ENCODE measurements at places on chromosomes 4 and X.

DNA sequence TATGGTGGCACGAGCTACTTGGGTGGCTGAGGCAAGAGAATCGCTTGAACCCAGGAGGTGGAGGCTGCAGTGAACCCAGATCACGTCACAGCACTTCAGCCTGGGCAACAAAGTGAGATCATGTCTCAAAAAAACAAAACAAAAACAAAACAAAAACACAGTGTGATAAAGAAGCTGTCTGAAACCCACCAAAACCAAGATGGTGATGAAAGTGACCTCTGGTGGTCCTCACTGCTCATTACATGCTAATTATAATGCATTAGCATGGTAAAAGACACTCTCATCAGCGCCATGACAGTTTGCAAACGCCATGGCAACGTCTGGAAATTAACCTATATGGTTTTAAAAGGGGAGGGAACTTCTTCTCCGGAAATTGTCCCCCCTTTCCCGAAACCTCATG lies 29.4 kb upstream of the OPHN1 start:
- no peak for DNase-seq

GRCh38 chrX:21723814-21724213 lies 34.1 kb downstream of the SMPX start:
- no peak for DNase-seq

- no peak for DNase-seq
Observed at GRCh38 chr4:77488882-77489281, 116.7 kb upstream of the CXCL13 start.

GRCh38 chr4:8030121-8030781 lies 90.6 kb upstream of the AFAP1 start:
- DNase-seq = peak; percentile 35

DNA sequence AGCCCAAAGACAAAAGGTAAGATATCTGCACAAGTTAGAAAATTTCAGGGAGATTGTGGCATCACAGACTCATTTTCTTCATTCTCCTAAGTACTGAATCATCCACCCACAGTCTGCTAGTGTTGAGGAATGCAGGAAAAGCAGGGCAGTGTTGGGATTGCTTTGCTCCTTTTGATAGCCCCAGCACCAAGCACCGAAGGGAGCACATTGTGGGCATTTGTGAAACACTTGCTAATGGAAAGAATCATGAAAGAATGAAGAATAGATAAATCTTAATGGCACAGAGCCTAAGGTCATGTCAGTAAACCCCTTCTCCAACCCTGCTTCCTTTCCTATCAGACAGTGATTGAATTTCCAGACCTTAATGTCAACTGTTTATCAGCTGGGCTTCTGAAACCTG lies 103.1 kb upstream of the GPRIN3 start:
- DNase-seq = no peak

- DNase-seq = no peak
Observed at GRCh38 chr4:175646802-175647201, 165.3 kb downstream of the GPM6A start.

- no peak for DNase-seq
Observed at GRCh38 chrX:63525491-63525890, 174.4 kb upstream of the SPIN4 start.

GRCh38 chrX:1341545-1342184 lies 5.1 kb downstream of the IL3RA start:
- DNase-seq = no peak

- DNase-seq = no peak
Observed at GRCh38 chrX:150489359-150490015, 78.9 kb upstream of the MTM1 start.

DNA sequence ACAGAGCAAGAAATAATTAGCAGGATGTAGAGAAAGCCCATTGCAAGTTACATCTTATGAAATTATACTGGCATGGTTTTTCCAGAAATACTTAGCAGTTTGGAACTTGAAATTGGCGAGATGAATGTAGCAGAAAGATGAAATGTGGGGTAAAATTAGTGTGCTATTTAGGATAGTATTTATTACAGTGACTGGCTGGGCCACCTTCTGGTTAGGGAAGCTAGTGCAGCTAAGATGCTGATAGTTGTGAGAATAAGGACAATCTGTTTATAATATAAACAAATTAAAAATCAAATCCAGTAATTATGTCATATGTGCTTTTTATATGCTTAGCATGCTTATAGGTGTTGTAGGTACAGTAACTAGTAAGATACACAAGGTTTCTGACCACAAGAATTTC lies 74.8 kb downstream of the IL15 start:
- no peak for DNase-seq

- DNase-seq = peak; percentile 0
Observed at GRCh38 chrX:106862972-106863688, 40.0 kb downstream of the RIPPLY1 start.

- DNase-seq = no peak
Observed at GRCh38 chr4:72919937-72920336, 149.6 kb downstream of the COX18 start.

All from left lung (tissue), 14 donors.